Body of pancreas (tissue), 4 donors: ENCODE measurements at places on chromosomes 7 and 10. TPM values are rescaled to one million over a fixed set of nuclear protein-coding genes. Genes with fewer than 3 reads are reported as not detected.

DNA sequence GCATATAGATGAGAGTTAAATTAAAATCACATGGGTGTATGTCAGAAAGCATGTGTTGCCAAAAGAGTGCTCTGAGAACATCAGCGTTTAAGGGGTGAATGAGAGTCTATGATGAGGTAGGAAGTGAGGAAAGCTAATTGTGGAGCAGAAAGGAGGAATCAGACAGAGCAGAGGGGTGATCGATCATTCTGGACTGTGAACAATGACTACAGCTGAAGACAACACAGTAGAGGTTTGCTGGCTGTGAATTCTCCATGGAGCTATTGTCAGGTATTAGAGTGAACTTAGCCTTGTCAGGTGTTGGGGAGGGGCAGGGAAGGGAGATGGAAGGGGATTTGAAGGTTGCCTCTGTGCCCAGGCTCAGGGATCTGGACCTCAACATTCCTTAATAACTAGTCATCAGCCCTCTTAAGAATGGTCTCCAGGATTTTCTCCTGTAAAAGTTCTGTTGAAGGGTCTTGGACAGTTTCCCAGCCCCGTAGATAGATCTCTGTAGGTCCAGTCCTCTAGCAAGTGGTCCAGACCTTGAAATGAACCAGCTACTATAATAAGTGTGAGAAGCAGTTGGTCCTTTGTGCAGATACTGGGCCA is 57.1 kb downstream of the KIF5B start:
- DNase-seq: no peak

DNA sequence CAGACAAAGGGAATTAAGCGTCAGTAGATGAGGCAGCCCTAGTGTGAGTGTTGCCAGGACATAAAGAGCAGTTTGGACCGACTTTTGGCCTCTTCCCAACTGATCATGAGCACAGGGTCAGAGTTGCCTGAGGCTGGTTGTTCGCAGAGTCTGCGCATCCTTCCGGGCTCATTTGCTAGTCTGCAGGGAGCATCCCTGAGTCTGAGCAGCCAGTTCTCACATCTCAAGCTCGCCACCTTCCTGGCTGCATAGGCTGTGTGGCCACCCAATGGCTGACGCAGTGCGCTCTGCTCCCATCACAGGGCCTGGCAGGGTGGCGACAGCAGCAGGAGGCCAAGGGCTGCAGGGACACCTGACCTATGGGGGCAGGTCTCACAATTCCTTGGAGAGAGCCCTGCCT is 5.0 kb downstream of the GAD2 start:
- no peak for DNase-seq

DNA sequence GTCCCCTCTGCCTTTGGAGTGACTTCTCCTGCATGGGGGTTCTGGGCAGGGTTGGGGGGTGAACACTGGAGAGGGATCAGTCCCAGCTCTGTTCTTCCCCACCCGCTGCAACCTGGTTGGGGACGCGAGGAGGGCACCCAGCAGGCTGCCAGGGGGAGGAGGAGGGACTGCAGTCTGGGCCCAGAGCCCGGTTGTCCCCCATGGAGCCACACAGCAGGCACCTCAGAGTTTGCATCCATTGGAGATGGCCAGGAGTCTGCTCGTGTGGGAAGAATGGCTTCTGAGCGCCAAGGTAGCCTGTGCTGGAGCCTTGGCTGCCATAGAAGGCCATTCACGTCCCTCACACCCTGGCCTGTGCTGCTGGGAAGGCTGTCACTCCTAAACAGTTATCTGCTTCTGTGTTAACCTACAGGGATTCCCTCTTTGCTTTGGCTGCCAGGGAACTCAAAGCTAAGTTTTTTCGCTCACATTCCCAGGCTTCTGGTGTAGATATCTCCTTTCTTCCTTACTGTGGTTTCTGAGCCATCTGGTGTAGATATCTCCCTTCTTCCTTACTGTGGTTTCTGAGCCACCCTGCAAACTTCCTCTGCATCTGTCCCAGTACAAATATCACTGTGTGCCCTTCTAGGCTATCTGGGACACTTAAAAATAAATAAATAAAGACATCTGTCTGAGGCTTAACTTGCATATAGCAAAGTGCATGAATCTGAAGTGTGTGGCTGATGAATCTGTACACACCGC is 133.7 kb downstream of the LHPP start:
- DNase-seq: no peak

DNA sequence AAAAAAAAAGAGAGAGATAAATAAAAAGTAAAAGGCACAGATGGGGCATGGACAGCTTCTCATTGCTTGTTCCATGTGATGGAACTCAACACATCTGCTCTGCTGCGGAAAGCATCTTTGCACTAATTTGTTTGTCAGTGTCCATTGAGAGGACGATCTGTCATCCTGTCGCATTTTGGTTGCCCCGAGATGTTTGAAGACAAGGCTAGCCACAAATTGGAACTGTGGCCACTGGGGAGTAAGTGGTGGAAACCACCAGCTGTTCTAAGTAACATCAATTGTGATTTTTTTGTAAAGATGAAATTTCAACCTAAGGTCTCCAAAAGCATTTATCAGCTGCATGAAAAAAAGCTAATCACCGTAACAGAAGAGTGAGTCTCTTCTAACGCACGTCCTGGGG is 312.7 kb downstream of the ADARB2 start:
- no peak for DNase-seq

DNA sequence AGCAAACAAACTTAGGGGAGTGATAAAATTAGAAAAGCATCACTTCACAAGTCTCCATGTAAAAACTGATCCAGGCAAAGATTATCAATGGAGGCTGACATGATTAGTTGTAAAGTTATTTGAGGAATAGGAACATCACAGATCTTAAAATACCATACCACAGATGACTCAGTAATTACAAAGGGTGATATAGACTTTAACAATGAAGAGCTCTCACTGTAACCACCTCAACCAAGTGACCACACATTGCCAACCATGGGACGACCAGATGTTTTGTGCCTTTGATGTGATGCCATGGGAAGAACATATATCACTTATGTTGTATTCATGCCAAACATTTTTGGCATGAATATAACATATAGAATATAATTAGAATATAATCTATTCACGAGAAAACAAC is 11.7 kb downstream of the AASS start:
- no peak for DNase-seq

DNA sequence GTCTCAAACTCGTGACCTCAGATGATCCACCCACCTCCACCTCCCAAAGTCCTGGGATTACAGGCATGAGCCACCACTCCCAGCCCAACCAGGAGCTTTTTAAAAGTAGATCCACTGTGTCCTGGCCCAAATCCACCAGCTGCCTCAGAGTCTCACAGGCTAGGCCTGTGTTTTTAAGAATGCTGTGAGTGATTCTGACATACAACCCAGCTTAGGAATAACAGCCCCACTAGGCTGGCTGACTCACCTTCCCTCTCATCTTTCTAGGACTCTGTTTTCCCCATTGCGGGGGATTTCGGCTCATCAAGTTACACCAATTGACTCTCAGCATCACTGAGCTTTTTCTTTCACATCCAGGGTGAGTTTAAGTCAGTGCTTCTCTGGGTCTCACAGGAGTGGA is 207.6 kb downstream of the SKIDA1 start:
- no peak for DNase-seq

DNA sequence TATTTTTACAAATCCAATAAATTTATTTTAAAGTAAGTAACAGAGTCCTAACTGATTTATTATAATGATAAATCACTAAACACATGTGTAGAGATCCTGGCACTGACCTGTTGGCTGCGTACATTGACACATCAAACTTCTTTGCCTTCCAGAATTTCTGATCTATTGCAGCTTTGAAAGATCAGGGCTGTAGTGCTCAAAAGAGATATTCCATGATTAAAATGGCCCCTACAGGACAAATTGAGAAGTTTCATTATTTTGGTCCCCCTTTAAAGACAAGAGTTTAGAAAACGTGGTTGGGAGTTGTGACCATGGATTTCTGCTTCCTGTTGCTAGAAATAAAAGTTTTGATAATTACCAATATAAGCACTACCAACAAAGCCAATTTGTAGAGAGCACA is 87.7 kb upstream of the PDK4 start:
- peak; percentile 6 for DNase-seq

- DNase-seq: no peak
Measured at GRCh38 chr10:23319835-23320234, 24.8 kb downstream of the C10orf67 start.

- peak; percentile 45 for DNase-seq
Measured at GRCh38 chr10:124649214-124649613, 95.0 kb downstream of the FAM53B start.

DNA sequence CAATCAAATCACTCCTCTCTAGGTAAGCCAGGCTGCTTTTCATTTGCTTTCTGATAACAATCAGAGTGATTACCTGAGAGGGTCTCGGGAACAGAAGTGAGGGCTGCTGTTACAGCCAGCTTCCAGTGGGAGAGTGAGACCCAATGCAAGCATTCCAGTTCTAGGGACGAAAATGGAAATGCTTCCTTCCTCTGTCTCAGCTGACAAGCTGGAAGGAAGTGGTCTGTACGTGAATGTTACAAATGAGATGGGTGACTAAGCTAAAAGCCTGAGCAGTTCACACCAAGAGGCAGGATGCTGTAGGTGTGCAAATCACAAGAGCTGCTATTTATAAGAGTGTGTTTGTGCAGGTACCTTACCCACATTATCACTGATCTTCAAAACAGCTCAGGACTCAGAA is 772.4 kb downstream of the GRID1 start:
- no peak for DNase-seq

GRCh38 chr7:151936207-151936606 is 20.0 kb upstream of the GALNTL5 start:
- DNase-seq: no peak

GRCh38 chr10:69265521-69265920 is 12.8 kb upstream of the HK1 start:
- DNase-seq: no peak

DNA sequence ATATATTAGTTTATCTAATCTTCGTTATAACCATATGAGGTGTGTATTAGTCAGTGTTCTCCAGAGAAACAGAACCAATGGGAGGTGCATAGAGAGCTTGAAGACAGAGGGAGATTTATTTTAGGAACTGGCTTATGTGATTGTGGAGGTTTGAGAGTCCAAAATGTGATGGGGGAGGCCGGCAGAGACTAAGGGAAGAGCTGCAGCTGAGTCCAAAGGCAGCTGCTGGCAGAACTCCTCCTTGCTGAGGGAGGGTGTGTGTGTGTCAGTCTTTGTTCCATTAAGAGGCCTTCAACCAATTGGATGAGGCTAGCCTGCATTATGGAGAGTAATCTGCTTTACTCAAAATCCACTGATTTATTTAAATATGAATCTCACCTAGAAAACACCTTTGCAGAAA is 165.1 kb downstream of the SH3PXD2A start:
- no peak for DNase-seq

DNA sequence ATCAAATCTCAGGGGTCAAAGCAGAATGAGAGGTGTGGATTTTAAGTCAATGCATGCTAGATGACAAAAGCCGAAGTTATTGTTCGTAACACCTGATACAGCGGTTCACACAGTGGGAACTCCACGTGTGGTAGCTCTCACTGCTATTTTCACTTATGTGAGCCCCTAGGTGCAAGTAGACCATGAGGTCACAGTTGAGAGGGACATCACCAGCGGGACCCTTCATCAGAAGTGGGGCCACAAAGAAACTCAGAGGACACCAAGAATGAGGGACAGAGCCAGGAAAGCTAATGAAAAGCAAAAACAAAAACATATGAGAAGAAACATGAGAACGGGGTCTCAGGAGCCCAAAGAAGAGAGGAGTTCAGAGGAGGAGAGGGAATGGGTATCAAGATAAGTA is 63.5 kb downstream of the ADAM12 start:
- DNase-seq: no peak

PKD1L1 gene
- 0.26 TPM for total RNA-seq

AGAP6 gene
- 16.9 TPM for total RNA-seq

POP7 gene
- total RNA-seq: 20.8 TPM

ASB10 gene
- not detected for total RNA-seq
